ENCODE measurements at places on chromosomes 12 and 14.

- DNase-seq: no peak
These were observed 163.9 kb upstream of the PRMT8 start for GRCh38 chr12:3326850-3327780.

DNA sequence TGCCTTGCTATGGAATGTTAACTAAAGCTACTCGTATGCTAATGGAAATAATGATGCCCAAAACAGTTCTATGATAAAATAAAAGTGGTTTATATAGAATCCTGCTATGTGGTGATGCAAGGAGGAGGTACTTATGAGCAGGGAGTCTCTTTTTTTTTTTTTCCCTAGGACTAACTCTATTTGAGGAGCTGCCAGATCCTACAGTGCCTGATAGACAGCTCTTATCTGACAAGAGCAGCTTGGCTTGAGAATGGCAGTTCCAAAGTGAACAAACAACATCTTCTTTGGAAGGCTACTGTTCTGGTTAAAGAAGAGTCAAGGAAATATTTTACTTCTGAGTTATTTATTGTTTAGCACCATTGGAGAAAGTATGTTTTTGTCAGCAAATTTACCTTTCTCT lies 10.2 kb upstream of the ACSM4 start:
- no peak for DNase-seq

- DNase-seq: no peak
These were observed 15.4 kb downstream of the TMEM52B start for GRCh38 chr12:10194160-10194670.

- no peak for DNase-seq
These were observed 406.9 kb upstream of the SOX5 start for GRCh38 chr12:24356240-24356804.

DNA sequence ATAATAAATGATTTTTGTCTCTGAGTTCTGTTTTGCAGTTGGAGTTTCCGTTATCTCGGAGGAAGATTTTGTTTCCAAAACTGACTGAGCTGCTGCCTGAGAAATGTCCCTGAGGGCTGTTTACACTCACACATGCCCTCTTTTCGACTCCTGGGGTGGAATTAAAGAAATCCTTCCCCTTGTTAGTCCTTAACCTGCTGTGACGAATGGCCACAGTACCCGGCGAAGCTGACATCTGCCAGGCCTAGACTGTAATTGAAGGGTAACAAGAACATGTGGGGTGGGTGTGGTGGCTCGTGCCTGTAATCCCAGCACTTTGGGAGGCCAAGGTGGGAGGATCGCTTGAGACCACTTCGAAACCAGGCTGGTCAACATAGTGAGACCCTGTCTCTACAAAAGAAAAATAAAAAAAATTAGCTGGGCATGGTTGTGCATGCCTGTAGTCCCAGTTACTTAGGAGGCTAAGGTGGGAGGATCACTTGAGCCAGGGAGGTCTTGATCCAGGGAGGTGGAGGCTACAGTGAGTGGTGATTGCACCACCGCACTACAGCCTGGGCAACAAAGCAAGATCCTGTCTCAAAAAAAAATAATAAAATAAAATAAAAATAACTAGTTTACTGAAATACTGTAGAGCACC lies 8.4 kb downstream of the OASL start:
- no peak for DNase-seq

- no peak for DNase-seq
These were observed 562.2 kb downstream of the GALC start for GRCh38 chr14:87430810-87431209.

- no peak for DNase-seq
These were observed 502.4 kb upstream of the ATP2B1 start for GRCh38 chr12:90211017-90211416.

DNA sequence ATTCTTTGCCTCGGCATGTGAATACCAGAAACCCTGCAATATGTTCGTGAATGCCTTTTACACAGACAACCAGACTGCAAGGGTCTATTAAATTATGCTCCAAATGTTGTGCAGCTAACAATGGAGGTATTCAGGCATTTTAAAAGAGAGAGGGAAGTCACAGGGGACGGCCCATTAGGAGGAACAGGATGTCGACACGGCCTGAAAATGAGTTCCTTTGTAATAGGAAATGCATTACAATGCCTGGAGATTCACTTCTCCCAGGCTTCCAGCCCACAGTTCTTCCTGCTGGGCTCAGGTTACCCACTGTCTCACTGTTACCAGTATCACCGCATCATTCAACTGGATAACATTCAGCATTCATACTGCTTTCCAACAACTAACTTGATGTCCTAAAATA lies 2.5 kb downstream of the DUSP6 start:
- DNase-seq: no peak

DNA sequence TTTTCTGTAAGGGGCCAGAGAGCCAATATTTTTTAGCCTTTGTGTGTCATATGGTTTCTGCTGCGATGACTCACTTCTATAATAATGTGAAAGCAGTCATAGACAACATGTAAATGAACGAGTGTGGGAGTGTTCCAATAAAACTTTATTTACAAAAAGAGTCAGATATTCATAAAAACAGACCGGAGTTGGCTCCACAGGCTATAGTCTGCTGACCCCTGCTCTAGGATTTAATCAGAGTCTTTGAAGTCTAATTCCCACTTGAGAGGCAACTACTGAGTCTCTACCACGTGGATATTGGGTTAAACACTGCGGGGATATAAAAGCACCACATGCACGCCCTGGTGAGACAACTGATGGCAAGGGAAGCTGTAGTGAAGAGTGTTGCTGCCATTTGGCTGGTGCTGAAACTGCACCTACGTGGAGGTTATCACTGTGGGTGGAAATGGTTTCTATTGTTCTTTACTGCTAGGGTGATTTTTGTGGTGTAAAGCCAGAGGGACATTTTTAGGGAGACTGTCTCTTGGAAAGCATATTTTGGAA lies 3.6 kb upstream of the NINJ2 start:
- DNase-seq: no peak

- no peak for DNase-seq
These were observed 178.2 kb downstream of the RMST start for GRCh38 chr12:97640826-97641225.

GRCh38 chr14:102751088-102751487 lies 26.2 kb upstream of the TRAF3 start:
- DNase-seq: no peak

- no peak for DNase-seq
These were observed 122.7 kb downstream of the SINHCAF start for GRCh38 chr12:31203261-31203660.

GRCh38 chr14:37746140-37746832 lies 150.9 kb downstream of the TTC6 start:
- no peak for DNase-seq

- DNase-seq: no peak
These were observed 53.3 kb downstream of the WDR20 start for GRCh38 chr14:102192840-102193502.

DNA sequence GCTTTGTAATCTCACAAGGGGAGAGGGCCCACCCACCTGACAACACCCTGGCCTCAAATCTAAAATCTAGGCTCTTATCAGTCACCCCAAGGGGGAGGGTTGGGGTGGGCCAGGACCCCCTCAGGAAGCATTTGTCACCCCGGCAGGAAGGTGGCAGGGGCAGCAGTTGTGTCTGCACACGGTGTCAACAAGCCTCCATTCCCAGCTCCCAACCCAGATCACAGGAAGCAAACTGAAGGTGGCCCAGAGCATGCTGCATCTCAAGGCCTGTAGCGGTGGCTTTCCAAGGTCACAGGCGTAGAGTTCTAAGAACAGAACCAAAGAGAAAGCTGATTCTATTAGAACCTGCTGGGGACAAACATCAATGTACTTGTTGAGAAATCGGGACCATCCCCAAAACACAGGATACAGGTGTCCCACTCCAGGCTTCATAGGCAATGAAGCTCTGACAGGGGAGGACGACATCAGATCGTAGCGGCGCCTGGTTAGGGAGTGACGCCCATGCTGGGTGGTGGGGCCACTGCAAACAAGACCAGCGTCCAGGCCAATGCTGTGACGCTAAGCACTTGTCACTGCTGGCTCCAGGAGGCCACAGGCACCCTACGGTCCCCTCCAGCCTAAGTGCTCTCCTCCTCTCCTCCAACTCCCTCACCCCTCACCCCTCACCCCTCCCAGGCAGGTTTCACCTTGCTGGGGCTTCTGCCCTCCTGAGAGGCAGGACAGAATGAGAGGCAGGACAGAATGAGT lies 52.9 kb downstream of the CCDC88C start:
- no peak for DNase-seq

DNA sequence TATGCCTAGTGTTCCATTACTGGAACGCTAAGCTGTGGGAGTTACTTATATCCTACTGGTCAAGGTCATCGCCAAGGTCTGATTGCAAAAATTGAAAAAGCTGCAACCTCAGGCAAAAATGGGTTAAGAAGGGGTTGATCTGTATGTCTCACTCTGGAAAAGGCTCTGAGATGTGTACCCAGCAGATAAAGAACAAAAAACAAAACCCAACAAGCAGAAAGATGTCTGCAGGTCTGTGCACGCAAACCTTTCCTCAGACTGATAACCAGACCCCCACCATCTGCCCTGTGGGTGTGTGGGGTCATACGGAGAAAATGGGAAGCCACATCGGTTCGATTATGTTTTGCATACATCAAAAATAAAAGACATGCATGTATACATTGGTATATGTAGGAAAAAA lies 56.4 kb downstream of the TESC start:
- no peak for DNase-seq

- DNase-seq: peak; percentile 16
These were observed 75.8 kb downstream of the C12orf50 start for GRCh38 chr12:87953256-87953860.

DNA sequence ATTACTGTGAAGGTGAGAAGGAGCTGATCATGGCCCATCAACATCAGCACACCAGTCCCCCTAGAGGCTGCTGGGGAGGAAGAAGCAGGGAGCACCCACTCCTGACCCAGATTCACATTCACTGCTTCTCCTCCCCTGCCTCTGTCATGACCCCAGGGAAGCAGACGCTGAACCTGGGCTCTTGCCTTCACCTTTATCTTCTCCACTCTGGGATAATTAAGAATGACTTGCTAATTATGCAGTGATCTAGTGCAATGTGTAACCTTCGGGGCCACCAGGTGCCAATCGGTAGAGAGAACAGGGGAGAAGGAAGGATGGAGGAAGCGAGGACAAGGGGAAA lies 44.4 kb upstream of the IQSEC3 start:
- DNase-seq: no peak

DNA sequence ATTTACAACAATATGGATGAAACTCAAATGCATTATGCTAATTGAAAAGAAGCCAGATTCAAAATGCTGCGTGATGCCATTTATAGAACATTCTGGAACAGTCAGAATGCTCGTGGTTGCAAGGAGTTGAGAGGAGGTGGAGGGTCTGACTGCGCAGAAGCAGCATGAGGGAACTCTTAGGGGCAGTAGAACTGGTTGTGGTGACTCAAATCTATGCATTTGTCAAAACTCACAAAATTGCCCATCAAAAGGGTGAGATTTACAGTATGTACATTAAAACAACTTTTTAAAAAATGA lies 113.7 kb upstream of the PDZRN4 start:
- no peak for DNase-seq

Measured in SK-N-MC (cell line).